Naive thymus-derived CD4-positive, alpha-beta T cell (primary cell): ENCODE measurements at places on chromosomes 2 and 18.

DNA sequence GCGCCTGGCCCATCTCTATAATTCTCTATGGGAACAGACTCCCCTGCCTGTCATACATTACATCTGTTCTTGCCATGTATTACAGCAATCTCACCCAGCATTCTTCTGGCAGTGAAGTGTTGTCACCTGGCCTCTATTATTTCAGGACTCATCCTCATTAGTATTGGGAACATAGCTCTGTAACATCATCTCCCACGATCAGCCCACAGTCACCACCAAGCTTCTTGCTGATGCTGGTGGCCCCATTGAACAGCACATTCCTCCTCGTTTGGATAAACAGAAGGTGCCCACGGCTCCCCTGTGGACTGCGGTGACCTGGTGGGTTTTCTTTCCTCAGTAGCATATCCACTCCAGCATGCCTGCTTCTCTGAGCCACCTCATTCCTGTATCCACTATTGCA lies 21.5 kb downstream of the CHCHD5 start:
- DNase-seq = no peak

GRCh38 chr2:156046900-156047299 lies 285.6 kb downstream of the NR4A2 start:
- no peak for DNase-seq

DNA sequence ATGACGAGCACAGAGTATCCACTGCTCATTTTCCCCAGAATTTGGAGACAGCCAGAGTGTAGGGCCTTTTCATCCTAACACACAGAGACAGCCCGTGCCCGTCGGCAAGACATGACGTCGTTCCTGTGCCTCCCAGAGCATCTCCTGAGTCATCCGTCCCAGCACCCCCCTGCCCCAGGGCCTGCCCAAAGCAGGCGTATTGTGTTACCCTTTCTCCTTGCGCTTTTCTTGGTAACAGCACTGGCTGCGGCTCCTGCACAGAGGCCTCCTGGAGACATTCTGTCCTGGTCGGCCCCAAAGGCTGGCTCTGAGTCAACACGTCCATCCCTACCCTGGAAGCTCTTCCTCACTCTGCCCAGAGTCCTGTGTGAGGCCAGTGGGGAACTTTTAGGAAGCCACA lies 217.1 kb downstream of the KLHL29 start:
- DNase-seq = no peak

- no peak for DNase-seq
Measured at GRCh38 chr2:110116033-110116710, 550 bp upstream of the MALL start.

- no peak for DNase-seq
Measured at GRCh38 chr2:63506320-63506719, 82.0 kb downstream of the WDPCP start.

DNA sequence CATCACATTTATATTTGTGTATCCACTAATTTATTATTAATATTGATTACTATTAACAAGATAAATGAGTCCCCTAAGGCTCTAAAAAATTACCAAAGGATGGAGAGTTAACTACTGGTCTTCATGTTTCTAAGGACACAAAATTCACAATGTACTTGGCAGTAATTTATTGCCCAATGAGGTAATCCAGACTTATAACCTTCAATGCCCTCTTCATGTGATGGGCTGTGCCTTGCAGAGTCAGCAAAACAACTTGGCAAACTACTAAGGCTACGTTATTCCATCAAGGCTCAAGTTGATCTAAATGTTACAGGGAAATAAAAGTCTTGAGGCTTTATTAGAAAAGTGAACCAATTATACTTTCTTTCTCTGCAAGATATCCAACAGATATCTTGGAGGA lies 804.9 kb upstream of the NXPH2 start:
- DNase-seq = no peak
